Left hindlimb (tissue), 1 donor: ENCODE measurements at places on chromosomes 4 and X.
A peak's percentile ranks its signal among the peaks of the same experiment; 100 is the strongest.

DNA sequence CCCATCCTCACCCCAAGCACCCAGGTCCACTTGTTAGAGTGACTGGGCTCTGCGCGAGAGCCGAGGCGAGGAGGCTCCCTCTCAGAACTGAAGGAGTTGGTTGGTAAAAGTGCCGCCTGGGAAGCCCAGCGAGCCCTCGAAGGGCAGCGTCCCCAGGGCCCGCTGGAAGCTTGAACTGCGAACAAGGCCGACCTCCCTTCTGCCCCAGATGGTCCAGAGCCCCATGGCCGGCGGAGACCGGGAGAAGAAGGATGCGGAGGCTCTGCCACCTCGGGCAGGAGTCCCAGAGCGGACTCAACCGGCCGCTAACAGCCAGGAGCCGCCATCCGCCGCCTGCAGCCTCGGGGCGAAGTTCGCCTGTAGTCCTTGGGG is 116.3 kb upstream of the TEX13C start:
- DNase-seq, result peak; percentile 35

- no peak for DNase-seq
Measured at GRCh38 chr4:56080384-56080783, 131.6 kb downstream of the CEP135 start.

DNA sequence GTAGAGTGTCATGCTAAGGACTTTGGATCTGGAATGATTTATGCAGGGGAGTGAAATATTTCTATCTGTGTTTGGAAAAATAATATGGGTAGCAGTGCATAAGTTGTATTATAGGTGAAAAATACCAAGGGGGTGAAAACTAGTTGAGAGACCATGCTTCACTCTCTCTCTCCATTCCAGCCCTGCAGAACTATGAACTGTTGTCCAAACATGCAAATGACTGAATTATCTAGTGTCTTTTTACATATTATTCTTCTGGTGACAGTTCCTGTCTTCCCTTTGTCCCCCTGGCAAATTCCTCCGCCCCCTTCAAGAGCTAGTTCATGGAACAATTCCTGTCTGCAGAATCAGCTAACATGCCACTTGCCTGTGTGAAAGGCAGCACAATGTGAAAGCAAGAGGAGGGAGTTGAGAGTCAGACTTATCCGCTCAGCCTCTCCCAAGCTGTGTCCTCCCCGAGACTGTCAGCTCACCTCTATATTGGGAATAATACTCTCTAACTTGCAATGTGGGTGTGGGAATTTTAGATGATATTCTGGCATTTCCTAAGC is 2.3 kb downstream of the PF4 start:
- DNase-seq, result no peak

DNA sequence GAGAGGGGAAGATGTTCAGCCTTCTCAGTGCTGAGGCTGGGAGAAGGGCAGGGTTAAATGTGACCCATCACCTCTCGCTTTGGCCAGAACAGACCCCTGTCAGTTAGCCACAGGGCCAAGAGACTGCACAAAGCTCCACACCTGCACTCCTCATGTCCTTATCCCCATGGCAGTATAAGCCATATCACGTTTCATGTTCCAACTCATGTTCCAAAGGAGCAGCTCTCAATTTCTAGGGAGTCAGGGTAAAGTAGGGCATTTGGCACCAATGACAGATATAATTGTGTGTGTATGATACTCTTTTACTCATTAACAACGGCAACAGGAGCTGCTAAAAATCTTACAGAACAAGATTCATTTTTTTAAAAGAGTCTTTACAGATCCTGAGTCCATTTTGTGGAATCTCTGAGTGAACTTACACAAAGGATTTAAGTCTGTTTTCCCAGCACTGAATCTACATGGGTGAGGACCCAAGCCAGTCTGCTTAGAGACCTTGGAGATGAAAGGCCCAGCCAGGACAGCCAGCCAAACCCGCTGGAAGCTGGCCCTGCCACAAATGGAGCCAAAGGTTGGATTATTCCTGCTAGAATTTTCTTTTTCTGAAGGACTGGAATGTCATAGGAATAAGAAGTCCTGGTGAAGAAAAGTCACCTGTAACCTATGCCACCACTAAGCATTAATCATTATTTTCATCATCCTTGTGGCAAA is 129.1 kb upstream of the SMAD1 start:
- peak; percentile 32 for DNase-seq

GRCh38 chr4:86978709-86979108 is 43.9 kb downstream of the AFF1 start:
- DNase-seq, result no peak

GRCh38 chr4:182554736-182555135 is 311.5 kb downstream of the TENM3 start:
- no peak for DNase-seq

DNA sequence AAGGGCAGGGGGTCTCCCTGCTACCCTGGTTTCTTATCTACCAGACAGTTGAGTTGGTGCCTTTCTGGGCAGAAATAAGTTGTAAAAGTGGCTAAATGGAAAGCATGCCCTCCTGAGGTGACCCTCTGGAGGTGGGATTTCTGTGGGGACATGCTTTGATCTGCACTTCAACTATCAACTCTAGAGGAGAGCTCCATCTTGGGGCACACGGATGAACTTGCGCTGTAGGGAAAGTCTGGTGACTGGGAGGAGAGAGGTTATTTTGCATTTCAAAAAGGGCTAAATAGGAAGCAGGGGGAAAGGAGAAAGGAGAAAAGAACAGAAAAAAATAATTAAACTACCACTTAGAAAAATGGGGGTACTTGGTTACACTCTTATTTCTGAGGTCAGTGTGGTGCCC is 12.7 kb upstream of the RHOXF2B start:
- DNase-seq, result no peak

- DNase-seq, result no peak
Measured at GRCh38 chr4:152939621-152940020, 3.5 kb downstream of the FHDC1 start.

- peak; percentile 48 for DNase-seq
Measured at GRCh38 chr4:150130933-150131332, 52.7 kb downstream of the DCLK2 start.

DNA sequence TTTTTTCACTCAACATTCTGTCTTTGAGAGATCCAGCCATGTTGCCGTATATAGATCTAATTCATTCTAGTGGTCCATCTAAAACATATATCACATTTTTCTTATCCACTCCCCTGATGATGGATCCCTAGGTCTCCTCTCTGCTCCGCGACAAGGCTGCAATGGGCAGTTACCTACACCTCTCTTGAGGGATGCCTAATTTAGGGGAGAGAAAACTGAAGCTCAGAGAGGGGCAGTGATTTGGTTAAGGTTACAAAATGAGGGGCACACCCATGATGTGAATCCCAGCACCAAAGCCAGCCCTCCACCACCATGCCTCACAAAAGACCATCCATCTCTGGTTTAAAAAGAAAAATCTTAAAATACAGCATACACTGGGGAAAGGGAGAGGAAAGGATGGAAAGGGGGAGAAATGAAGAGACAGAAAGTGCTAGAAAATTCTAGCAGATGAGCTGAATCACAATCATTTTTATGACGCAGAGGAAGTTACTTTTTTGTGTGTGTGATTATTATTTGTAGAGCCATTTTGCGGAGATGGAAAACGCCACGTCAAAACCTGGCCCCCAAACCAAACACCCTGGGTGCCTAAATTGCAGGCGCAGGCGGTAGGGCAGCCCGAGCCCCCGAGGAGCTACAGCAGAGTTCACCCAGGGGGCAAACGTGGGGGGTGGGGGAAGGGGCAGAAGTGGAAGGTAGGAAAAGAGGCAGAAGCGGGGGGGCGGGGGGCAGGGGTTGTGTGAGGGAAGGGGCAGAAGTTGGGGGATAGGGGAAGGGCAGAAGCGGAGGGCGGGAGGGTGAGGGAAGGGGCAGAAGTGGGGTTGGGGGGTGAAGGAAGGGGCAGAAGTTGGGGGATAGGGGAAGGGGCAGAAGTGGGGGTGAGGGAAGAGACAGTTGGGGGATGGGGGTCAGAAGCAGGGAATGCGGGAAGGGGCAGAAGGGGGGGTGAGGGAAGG is 1.3 kb upstream of the TSPYL2 start:
- DNase-seq, result no peak

- no peak for DNase-seq
Measured at GRCh38 chrX:49972328-49972860, 50.0 kb downstream of the CLCN5 start.

DNA sequence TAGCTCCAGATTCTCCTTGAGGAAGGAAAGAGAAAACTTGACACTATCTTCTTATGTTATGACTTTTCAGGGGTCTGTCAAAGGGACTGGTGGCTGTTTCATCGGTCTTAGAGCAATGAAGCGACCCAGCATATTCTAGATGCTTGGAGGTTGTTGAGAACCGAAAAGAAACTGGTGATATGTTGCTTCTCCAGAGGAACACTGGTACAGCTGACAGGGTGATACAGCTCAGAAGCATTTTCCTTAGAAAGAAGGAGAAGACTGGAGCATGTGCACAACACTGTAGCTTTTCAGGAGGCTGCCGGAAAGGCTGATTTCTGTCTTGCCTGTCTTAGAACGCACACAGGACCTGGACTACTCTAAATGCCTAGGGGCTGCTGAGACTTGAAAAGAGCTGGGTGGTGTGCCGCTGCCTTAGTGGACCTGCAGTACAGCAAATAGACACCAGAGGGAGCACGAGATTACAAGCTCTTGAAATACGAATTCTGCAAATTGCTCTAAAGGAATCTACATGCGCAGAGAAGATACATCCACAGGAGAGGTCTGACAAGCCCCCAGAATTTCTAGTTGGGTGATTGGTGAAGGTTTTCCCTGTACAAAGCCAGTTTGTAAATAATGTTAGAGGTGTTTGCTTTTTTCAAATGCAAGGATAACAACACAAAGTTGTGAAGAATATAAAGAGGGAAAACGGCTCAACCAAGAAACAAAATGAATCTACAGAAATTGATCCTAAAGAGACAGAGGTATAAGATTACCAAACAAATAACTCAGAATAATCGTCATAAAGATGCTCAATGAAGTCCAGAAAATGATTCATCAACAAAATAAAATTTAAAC is 223.1 kb upstream of the DMD start:
- peak; percentile 41 for DNase-seq
